CD4-positive, alpha-beta T cell (primary cell): ENCODE measurements at places on chromosomes 11 and 22.
A peak's percentile ranks its signal among the peaks of the same experiment; 100 is the strongest.

- no peak for DNase-seq
These were observed 44.6 kb upstream of the RIC3 start for GRCh38 chr11:8213376-8213775.

GRCh38 chr11:70399681-70400112 is 1.4 kb downstream of the CTTN start:
- DNase-seq = no peak

DNA sequence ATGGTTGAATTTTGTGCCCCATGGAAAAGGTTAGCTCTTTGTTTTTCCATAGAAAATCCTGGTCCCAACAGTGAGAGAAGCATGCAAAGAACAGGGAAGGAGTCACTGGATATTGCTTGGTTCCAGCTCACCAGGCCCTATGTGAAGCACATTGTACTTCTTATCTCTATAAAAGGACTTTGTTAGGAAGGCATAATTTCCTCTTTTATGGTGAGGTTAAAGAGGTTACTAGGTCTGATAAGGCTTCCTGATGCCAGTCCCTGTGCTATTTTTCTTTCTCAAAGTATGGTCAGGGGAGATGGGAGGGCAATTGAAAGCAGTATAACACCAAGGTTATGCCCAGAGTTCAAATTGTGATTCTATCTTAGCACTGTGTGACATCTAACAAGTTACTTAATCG is 162.6 kb downstream of the KIF18A start:
- DNase-seq = no peak

DNA sequence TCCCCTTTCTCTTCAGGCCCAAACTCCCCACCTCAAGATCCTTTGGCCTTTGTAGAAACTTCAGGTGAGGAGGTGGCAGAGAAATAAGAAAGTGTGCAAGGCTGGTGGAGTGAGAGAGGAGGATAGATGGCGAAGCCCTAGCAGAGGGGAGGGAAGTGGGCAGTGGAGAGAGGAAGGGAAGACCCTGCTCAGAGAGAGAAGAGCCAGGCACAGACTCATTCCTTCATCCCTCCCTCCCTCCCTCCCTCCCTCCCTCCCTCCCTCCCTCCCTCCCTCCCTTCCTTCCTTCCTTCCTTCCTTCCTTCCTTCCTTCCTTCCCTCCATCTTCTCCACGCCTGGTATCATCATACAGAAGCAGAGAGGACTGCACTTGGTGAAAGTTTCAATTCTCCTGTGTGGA is 21.0 kb downstream of the RTN4RL2 start:
- DNase-seq = no peak

- no peak for DNase-seq
These were observed 32.8 kb downstream of the KCNQ1OT1 start for GRCh38 chr11:2666828-2667570.

DNA sequence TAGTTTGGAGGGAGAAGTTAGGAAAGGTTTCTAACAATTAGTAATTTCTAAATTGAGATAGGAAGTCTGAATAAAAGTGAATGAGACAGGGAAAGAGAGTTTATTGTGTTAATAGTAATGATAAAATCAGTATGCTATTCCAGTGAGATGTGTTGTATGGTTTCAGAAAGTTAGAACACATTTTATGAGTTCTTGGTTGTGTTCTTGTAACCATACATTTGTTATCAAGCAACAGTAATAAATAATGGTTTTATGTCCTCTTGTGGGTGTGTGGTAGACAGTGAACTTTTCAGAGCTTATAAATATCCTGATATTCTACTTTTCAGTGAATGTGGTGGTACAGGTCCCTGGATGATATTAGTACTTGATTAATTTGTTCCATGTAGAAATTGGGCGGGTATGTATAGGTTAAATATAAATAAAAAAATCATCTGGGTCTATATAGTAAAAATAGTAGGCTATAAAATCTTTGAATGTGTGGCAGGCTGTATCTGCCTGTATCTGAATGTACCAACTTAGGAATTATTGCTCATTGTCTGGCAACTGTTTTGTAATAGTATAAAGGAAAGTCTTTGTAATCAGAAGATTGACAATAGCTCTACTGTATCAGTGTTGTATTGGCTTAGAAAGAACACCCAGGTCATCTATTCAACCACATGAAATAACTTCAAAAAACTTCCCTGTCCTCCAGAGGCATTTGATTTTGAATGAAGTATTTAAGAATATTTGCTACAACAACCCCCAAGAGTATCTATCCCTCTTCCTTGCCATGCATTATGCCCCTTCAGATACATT is 54.8 kb downstream of the UVRAG start:
- DNase-seq = no peak

DNA sequence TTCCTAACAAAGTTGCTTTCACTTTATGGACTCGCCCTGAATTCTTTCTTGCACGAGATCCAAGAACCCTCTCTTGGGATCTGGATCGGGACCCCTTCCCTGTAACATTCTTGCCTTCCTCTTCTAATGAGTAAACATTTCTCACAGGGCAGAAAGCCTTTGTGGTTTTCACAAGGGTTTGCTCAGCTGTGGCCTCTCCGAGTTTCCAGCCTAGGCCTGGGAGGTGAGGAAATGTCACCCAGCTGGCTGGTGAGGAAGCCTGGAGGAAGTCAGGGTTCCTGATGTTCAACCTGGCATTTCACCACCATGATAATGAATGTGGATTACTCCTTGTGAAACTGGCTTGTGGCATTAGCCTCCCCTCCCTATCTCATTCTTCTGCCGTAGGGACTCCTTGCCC is 224.9 kb downstream of the DSCAML1 start:
- no peak for DNase-seq

DNA sequence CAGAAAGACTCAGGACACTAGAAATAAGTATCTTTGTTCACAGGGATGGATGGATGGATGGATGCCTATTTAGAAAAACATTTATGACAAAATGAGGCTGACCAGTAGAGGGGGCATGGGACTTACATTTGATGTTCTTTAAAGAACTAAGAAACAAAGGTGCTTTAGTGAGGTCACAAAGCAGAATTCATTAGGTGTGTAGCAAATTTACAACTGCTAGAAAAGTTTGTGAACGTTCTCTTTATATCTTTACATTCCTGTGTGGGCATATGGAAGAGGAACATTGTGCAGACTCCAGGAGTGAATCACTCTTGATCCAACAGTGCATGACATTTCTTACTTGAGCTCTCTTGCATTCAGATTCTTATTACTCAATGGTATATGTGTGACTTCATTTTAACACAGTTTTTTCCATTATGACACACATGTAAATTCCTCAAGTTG is 15.8 kb upstream of the SIK2 start:
- DNase-seq = peak; percentile 22

DNA sequence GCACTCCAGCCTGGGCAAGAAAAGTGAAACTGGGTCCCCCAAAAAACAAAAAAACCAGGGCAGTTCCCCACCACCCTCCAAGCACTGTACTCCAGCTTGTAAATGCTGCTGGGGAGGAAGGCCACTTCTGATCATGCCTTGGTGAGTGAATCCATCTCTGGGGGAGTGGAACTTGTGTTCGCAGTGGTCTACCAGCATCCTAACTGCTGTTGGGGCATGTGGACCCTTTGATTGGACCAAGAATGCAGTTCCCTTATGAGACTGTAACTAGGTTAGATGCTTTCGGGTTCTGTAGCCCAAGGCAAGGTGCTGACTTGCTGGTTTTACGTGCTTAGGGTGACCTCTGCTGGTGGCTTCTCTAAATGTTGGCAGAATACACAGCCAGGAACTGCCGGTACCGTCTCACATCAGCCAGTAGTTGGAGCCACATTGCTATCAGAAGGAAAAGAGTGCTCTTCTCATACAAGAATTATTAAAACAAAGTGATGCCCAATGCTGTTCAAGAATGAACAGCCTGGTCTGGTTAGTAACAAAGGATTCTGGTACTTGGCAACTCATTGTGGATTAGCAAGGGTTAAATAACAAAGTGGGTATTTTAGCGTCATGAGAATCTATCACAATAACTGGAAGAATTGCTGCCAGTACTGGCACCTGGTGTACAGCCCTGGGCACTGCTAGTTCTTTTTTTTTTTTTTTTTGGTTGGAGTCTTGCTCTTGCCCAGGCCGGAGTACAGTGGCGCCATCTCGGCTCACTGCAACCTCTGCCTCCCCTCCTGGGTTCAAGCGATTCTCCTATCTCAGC is 13.0 kb downstream of the EIF1AD start:
- DNase-seq = peak; percentile 86

- peak; percentile 56 for DNase-seq
These were observed 935 bp downstream of the QSER1 start for GRCh38 chr11:32893343-32894148.

DNA sequence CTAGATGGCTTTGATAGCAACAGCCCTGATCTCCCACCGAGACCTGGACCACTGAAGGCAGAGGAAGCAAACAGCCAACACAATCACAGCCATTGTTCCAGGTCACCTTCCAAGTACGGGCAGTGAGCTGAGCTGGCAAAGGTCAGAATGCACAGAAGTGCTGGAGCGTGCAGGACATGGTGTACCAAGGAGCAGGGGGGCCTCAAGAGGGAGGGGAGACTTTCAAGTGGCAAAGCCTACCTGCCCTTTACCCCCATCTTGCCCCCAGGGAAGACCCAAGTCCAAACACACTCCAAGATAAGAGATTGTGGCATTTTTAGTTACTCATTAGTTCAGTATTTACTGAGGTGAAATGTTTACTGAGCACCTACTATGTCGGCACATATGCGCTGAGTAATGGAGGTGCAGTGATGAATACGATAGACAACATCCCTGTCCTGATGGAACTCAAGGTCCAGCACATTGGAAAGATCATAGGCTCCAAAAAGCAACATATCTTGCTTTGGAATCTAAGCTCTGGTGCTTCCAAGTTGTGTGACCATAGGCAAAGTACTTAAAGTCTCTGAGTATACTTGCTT is 26.0 kb upstream of the TTC12 start:
- DNase-seq = no peak
